ENCODE measurements at places on chromosomes 6 and 20.

DNA sequence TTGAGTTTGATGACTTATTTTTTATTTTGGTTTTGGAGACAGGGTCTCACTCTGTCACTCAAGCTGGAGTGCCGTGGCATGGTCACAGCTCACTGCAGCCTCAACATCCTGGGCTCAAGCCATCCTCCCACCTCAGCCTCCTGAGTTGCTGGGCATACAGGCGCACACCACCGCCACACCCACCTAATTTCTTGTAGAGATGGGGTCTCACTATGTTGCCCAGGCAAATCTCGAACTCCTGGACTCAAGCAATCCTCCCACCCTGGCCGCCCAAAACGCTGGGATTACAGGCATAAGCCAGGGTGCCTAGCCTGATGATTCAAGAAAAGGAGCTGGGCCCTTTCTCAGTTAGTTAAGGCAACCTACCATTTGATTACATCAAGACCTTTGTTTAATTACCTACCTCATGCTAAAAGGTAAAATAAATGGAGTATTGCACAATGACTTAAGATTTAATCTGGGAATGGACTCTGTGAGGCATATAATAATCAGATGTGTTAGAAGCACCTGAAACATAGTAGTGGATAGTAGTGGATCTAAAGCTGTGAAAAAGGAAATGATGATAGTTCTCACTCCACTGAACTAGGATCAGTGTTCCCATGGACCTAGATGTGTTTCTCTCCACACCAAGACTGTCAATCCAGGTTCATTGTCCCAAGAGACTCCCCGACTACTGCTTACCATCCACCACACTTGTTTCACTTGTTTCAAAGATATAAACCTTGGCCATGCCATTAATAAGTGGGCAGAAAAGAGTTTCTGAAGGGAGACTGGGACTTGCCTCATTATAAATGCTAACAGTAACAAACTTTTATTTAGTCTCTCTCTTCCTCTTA, 2.1 kb downstream of the TNFRSF21 start:
- no peak for DNase-seq

DNA sequence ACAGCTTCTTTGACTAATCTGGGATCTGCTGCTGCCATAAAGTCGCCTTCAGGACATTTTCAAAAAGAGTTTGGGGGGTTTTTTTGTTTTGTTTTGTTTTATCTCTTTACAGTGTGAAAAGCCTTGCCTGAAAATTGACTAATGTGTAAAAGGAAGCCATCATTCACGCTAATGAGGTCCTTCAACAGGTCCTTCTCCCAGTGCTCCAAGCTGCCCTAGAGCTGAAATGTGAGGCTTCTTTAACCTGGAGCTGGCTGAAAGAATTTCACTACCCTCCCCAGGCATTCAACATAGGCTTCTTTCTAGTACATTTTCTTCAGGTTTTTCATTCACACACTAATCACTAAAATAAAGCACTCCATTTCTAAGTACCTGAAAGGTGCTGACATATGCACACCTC, 145.1 kb upstream of the PRDM1 start:
- no peak for DNase-seq

GRCh38 chr6:5737460-5737859, 269.3 kb downstream of the NRN1 start:
- no peak for DNase-seq

DNA sequence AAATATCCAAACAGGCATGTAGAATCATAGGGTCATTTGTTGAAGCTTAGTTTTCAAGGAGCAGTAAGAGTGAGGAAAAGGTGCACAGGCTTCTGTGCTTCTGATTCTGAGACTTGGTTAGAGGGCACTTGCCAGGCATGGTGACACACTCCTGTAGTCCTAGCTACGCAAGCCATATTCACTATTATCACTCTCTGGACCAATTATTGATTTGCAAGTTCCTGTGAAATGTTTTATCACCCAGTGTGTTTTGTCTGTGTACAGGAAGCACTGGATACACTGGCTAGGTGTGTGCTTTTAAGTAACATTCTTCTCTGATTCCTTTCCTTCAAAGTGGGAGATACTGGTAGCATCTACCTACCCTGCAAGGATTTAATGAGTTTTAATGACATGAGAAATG, 76.3 kb downstream of the JARID2 start:
- no peak for DNase-seq

GRCh38 chr6:44504301-44504791, 116.8 kb downstream of the CDC5L start:
- DNase-seq = no peak

- no peak for DNase-seq
Measured at GRCh38 chr6:5457983-5458683, 196.8 kb downstream of the FARS2 start.

GRCh38 chr6:170234419-170234818, 56.5 kb downstream of the DLL1 start:
- no peak for DNase-seq

GRCh38 chr6:11027565-11028110, 16.5 kb downstream of the ELOVL2 start:
- no peak for DNase-seq

- no peak for DNase-seq
Measured at GRCh38 chr6:20302168-20302567, 89.9 kb upstream of the MBOAT1 start.

GRCh38 chr6:2962004-2962403, 9.4 kb downstream of the SERPINB6 start:
- no peak for DNase-seq

DNA sequence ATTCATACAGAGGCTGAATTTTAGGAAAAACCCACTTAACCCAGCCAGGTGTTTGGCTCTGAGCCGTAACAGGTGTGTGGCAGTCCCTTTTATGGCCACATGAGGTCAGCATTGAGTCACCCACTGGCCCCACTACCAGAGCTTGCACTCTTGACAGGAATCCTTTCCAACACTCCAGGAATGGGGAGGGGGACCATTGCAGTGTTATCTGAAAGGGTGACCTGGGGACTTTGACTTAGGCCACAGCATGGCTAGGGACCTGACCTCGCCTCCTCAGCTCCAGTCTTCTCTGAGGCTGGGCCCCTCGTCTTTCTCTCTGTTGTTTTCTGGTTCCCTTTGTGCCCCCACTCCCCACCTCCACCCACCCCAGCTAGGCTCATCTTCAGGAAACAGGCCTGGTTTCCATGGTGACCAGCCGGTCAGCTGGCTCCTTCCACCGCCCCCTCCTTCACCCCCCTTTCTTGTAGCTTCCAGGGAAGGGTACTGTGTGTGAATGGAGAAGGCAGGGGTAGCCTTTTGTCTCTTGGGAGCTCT, 2.1 kb upstream of the TMEM151B start:
- peak; percentile 73 for DNase-seq

DNA sequence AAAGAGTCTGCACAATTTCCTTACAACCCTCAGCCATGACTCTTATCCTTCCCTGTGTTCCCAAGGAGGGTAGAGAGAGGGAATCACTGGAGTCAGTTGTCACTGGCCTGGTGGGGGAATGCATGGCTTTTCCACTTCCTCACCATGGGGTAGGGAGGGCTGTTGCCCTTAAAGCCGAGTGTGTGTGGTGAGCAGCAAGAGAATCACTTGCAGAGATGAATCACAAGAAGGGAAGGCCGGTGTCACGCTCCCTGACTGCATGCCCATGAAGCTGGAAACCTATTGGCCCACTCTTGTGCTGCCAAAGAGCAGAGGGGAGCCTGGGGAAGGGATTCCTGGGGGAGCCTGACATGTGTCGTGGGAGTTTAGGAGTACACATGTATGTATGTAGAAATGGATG, 18.1 kb upstream of the BMP6 start:
- no peak for DNase-seq

- DNase-seq = no peak
Measured at GRCh38 chr20:62048346-62048761, 17.3 kb downstream of the TAF4 start.

- DNase-seq = no peak
Measured at GRCh38 chr20:20139403-20139802, 87.1 kb downstream of the CFAP61 start.

DNA sequence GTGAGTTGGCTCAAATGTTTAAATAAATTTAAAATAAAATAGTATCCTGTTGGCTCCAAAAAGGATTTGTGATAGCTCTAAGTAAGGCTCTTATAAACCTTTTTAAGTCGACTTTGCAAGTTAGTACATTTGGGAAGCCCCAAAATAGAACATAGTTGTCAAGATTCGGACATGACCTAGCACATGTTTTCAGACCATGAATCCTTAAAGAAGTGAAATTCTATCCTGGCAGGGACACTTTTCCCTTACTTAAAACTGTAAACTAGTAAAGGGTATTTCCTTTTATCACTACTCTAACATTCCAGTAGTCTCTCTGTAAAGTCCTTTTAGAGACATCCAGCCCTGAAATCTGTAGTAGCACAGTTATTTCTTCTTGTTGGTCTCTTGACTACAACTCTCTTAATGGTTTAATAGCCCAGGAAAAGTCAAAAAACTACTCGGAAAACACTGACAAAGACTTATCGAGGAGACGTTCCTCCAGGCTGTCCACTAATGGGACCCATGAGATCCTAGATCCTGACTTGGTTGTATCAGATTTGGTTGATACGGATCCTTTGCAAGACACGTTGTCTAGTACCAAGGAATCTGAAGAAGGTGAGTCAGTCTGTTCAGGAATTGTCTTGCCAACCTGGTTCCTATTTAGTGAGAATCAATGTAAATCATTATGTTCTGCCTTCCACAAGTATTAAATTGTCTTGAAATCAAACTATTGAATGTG, 83.6 kb downstream of the SCAND1 start:
- no peak for DNase-seq

- DNase-seq = no peak
Measured at GRCh38 chr6:22445946-22446345, 123.4 kb upstream of the HDGFL1 start.

DNA sequence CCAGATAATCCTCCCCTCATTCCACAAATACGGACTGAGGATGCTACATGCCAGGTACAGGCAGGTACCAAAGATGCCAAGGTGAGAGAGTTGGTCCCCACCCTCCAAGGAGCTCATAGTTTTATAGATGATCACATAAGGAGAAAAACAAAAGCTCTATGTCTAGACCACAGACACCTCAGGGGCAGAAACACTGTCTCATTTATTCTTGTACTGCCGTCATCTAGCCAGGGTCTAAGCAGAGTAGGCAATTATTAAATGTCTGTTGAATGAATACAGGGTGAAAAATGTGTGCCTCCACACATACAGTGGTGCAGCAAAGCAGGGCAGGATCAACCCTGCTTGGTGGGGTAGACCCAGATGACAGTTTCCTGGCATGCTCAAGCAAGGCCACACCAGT, 439.8 kb upstream of the JARID2 start:
- DNase-seq = no peak

GRCh38 chr6:30329331-30329730, 2.6 kb downstream of the TRIM39 start:
- no peak for DNase-seq

- no peak for DNase-seq
Measured at GRCh38 chr20:37538003-37538402, 10.3 kb upstream of the BLCAP start.

DNA sequence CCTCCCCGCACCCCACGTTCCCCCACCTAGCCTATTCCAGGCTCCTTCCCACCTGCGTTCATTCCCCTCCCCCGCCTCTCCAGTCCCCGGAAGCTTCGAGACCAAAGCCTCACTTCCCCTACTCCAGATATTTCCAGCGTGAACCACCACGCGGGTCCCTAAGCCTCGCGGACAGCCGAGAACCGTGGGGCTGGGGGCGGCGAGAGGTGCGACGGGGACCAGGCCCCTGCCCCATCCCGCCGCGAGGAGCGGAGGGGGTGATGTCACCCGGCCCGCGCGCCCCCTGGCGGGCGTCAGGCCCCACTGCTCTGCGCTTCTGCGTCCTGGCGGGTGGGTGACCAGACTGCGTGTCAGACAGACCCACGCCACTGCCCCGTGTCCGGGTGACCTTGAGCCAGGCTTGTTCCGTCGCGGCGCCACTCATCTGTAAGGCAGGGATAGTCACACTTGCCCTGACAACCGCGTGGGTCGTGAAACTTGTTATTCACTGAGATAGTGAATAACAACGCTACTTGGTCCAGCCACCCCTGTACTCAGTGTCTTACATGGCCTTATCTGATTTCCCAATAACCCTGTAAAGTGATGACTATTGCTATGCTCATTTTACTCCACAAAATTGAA, 9.0 kb upstream of the HSP90AB1 start:
- peak; percentile 82 for DNase-seq

DNA sequence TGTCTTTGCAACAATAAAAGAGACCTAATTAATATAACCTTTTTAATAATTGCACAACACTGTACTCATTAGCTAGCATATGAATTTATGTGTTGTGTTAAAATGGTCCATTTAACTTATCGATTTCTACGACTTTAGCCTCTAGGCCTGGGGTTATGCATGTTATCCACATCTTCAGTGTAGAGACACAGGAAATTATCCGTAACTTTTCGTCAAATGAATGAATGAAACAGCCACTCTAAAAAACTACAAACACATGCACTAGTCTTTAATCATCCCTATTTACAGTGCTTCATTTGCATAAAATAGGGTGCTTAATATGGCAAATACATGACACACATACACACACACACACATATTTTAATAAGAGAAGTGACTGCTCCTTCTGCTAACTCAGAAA, 22.3 kb upstream of the LMBRD1 start:
- no peak for DNase-seq

DNA sequence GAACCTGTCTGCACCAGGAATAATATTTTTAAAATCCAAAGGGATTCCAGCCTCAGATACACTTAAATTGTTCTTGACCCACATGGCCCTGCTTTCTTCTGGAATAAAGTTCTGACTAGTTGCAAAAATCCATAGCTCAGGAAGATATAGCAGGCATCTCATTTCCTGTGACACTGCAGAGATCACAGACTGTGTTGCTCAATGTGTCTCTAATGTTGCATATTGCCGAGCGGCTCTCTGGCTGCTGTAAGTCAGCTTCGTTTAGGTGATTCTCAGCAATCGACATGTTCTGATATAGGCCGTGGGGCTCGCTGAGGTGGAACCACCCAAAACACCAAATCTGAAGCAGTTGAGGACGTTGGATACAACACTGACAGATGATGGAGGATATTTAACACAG, 498.3 kb upstream of the AGPAT4 start:
- DNase-seq = no peak

- DNase-seq = no peak
Measured at GRCh38 chr20:63074631-63075030, 67.9 kb upstream of the BHLHE23 start.

DNA sequence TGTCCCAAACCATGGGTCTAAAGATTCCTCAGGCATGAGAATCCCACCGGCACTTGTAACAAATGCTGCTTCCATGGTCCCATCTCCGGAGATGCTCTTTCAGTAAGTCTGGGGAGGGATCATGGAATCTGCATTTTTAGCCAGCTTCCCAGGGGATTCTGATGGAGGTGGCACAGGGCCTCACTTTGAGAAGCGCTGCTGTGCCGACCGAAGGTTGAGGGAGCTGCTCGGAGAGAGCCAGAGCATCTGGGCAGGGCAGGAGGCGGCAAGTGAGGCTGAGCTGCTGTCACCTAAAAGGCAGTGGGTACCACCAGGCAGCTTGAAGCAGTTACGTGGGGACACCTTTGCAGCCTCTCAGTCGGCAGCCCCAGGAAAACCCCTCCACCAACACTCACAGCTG, 100.2 kb upstream of the CDYL start:
- DNase-seq = no peak

DNA sequence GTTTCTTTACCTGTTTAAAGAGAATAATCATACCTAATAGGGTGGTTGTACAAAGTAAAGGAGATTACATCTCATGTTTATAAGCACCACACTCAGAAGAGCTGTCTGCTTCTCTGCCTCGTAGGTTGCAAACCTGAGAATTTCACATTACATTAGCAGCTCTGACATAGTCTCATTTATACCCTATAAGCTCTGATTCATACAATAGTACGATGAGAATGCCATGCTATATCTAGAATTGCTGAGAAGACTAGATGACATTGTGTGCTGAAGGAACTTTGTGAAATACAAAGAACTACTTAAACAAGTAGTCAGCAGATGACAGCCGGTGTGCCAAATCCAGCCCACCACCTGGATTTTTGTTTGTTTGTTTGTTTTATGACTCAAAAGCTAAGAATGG, 121.2 kb downstream of the ADAT2 start:
- DNase-seq = no peak
